ENCODE measurements at places on chromosomes 12 and 14. TPM values are rescaled to one million over a fixed set of nuclear protein-coding genes. Genes with fewer than 3 reads are reported as not detected.
A peak's percentile ranks its signal among the peaks of the same experiment; 100 is the strongest.

GRCh38 chr12:19234171-19234704 lies 104.7 kb downstream of the PLEKHA5 start:
- no peak for DNase-seq

- DNase-seq: peak; percentile 23
Observed at GRCh38 chr12:6193853-6194815, 6.1 kb upstream of the CD9 start.

DNA sequence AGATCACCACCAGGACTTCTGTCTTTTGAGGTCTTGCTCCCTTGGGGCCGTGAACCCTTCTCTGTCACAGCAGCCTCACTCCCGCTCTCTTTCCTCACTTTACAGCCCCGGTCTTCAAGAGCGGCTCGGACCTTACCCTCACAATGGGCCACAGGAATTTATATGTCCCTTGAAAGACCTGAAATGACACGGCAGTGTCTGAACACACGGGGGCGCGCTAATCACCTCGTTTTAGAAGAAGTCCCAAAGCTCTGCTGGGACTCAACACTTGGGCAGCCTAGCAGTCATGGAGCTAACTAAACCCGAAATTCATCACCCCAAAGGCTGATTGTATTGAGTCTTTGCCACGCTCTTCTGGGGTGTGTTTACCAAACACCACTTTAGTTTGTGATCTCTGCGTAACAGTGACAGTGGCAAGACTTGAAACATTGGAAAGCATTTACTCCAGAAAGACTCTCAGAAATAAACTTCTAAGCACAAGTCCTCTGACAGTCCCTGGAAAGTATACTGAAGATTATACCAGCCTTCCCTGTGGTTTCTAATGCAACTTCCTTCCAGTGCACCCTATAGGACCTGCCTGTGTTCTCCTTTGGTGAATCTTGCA lies 29.0 kb downstream of the SERPINA11 start:
- DNase-seq: peak; percentile 25

DNA sequence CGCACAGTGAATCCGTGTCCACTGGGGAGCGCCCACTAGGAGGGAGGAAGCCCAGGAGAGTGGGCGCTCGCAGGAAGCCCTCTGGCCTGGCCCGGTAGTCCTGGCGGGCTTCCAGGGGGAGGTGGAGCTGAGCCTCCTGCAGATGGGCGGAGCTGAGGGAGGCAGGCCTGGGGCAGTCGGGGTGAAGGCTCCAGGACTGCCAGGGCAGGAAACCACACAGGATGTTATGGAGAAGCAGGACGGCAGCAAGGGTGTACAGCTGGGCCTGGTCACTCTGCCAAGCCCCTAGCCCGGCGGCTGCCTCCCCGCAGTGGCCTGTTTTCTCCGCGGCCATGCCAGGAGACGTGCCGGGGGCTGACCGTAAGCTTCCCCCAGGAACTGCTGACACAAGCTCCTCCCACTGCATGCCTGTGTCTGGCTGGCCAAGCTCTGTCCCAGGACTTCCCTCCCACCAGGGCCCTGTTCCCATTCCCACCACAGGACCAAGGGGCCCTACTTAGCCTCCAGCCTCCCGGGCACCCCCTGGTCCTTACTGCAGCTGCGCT lies 143.4 kb upstream of the C14orf180 start:
- DNase-seq: peak; percentile 19

GRCh38 chr12:18419311-18419710 lies 158.0 kb downstream of the PIK3C2G start:
- DNase-seq: no peak

GRCh38 chr12:44960856-44961255 lies 84.7 kb upstream of the NELL2 start:
- no peak for DNase-seq

DNA sequence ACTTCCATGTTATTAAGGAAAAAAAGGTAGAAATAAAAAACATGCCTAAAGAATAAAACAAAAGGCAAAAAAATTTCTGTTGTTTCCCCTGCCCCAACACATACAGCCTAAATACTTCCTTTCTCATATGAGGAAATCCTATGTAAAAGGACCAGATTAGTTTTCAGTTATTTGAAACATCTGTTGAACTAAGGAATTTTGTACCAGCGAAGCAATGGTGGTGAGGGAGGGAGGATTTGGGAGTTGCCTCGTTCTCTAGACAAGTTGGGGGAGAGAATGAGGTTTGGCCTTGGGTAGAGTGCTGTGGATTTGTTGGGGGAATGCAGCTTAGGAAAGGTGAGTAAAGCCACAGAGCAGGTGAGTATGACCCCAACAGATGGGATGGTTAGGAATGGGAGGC lies 141.5 kb upstream of the RFLNA start:
- DNase-seq: no peak

- DNase-seq: no peak
Observed at GRCh38 chr12:108852674-108853309, 4.6 kb downstream of the SSH1 start.

GRCh38 chr12:129903956-129904829 lies at the start of gene TMEM132D:
Gene TMEM132D (minus strand): TSS chr12:129904025.
- no peak for DNase-seq

DNA sequence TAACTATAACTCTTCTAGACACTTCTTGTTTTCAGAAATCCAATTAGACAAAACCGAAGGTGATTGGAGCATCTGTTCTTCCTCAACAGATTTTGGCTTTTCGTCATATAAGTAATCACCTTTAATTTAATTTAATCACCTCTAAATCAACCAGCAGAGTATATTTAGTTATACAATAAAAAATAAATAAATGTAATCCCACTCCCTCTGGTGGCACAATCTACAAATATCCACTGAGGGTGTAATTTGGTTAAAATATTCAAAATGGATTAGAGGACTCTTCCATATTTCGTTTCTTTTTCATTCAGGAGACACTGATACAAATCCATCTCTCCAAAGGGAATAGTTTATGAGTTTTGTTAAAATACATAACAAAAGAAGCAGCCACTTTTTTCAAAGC lies 18.3 kb upstream of the SLC35F4 start:
- no peak for DNase-seq

DNA sequence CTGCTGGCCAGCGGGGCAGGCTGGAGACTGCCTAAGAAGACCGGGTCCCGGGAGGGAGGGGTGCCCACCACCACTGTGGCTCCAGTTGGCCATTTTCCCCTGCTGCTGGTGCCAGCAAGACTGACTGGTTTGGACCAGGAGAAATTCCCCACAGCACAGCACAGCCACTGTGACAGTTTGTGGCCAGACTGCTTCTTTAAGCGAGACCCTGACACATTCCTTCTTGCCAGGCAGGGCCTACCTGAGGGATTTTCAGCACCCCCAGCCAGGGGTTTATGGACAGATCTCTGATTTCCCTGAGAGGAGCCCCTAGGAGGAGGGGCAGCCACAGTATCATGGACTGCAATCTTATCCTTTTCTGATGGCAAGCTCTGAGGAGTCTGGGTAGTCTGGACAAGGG lies 15.5 kb downstream of the GLIPR1L1 start:
- DNase-seq: no peak

DNA sequence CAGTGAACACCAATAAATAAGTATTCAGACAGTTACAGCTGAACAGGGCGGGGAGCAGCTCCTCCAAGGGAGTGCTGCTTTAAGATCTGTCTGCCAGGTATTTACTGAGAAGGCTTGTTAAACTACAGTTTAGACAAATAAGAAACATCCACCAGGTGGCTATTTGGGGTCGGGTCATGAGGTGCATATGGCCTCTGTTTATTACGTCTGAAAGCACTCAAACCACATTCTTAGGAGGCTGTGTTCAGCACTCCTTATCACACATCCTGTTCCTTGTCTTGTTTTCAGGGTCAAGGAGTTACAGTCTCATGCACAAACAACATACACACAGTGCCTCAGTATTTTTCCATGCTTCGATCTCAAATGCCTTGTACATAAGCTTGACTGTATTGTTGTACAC lies 78.8 kb downstream of the KCNMB4 start:
- DNase-seq: no peak

DNA sequence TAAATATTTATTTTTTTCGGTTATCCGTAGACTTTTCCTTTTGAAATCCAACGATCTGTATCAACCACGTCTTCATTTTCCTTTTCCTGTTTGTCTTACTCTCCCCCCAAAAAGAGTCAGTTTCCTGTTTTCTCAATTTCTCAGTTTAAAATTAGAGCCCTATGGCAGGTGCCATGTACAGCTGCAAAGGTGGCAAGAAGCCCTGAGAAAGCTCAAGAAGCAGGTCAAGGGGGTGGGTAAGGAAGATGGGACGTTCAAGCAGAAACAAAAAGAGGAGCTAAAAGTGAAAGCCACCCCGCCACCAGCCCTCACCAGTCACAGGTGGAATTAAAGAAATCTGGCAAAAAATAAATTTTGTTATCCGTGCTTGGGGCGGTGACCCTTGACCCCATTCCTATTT lies 26.7 kb downstream of the SLC35E3 start:
- no peak for DNase-seq

DNA sequence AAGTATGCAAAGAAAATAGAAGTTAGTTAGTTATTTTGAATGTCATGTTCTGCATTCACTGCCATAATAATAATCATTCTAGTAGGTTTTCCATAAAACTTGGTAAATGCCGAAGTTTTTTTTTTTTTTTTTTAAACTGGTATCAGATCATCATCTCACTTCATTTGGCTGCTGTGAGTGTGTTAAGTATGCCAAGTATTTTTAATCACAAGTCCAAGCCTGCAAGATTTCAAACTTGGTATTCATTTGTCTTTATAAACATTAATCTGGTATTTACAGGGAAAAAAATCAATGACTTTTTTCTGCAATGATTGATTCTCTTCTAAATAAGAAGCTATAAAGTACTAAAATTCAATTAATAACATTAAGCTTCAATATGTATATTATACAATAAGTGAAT lies 248.9 kb downstream of the CCDC59 start:
- no peak for DNase-seq

- no peak for DNase-seq
Observed at GRCh38 chr12:93341409-93342049, 36.2 kb upstream of the NUDT4 start.

DNA sequence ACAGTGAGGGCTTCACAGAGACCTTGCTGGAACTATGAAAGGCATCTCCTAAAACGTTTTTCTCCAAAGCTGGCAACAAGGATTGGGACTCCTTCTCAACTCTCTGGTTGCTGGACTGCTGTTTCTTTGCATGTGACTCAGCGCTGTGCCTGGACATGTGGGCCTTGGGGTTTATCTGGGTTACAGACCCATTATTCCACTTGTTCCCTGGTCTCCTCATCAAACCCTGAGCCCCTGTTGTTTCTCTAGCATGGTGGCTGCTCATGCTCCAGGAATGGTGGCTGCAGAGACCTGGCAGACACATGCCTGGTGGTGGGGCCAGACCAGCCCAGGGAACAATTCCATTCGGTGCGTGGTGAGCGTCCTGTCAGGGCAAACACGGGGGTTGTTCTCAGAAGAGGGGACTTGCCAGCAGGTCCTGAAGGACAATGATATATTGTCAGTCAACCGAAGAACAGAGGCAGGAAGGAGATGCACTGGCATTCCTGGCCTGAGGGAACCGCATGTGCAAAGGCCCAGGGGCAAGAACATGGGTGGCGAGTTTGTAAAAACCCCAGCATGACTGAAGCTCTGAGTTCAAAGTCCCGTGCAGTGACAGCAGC lies 320.1 kb upstream of the RTL1 start:
- no peak for DNase-seq

DNA sequence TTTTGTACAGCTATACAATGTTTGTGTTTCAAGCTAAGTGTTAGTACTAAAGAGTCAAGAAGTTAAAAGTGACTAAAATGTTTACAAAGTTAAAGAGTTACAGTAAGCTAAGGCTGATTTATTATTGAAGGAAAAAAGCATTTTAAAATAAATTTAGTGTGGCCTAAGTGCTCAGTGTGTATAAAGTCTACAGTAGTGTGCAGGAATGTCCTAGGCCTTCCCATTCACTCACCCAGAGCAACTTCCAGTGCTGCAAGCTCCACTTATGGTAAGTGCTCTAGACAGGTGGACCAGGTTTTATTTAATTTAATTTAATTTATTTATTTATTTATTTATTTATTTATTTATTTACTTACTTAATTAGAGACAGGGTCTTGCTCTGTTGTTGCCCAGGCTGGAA lies 19.6 kb downstream of the DLK1 start:
- DNase-seq: no peak

- DNase-seq: no peak
Observed at GRCh38 chr14:59727073-59727661, 143.4 kb downstream of the RTN1 start.

DNA sequence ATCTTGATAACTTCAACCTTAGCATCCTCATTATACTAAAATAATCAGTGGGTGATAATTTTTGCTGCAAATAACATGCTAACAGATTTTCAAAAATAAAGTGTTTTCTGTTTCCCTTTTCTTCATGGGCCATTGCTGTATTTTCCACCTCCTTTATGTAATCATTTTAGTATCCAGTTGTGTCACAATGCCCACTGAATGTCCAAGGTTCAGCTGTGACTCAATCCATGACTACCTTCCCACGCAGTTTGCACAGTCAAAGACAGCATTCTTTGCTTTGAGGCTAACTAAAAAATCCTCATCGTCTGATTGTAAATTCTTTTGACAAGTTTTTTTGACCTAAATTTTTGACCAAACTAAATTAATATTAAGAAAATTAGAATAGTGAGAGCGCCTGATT lies 474.1 kb downstream of the FLRT2 start:
- DNase-seq: no peak

DNA sequence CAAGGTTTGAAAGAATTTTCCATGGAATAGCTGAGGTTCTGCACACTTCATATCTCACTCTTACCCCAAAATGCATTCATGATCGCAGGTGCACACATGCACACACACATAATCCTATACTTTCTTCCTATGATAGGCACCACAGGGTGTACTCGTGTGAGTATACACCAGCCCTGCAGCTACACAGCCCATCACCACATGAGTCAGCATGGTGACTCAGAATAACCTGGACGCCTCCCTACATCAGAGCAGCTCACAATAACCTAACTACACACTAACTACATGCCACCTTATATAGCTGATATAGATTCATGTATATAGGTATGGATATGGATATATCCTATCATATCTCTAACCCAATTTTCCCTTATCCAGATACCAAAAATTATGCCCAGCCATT lies 850.2 kb upstream of the TMEM132C start:
- DNase-seq: no peak

OR6C2 gene
- total RNA-seq: not detected

OTX2 gene
- total RNA-seq: not detected

AQP5 gene
- not detected for total RNA-seq

DNAL1 gene
- 4.8 TPM for total RNA-seq

SLCO1B1 gene
- total RNA-seq: not detected

NID2 gene
- 0.22 TPM for total RNA-seq

Data from K562 (cell line).